Non-pigmented ciliary epithelial cell (primary cell): ENCODE measurements at places on chromosomes 7 and 10.

- no peak for DNase-seq
Observed at GRCh38 chr10:110865809-110866482, 5.8 kb upstream of the PDCD4 start.

DNA sequence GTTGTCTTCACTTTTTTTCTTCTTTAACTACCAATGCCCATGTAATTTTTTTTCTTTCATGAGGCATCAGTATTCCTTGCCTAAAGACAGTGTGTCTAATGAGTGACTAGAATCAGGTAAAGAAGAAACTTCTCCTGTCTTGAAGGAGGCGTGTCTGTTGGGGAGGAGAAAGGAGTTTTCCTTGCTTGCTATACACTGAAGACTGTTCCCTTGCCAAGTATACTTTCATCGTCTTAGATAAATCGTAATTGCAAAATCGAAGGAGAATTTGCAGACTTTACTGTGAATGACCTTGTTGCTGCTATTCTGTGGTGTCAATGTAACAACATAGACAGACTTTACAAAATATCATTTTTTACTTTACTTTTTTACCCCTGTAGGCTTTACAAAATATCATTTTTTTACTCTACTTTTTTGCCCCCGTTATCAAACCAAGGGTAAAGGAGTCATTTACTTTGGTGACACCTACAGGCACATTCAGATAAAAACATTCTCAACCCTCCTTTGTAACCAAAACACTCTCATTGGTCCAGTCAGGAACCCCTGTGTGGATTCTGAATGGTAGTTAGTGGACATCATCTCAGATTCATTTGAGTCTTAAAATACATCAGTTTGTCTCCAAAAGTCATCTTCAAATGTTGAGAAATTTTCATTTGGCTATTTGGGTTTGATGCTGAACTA lies 232.4 kb downstream of the AHR start:
- no peak for DNase-seq

GRCh38 chr7:128030654-128031611 lies at the start of gene LRRC4:
Gene LRRC4, minus strand, starts transcription at chr7:128031437. Its CDS starts 797 bp downstream, at chr7:128030640.
- no peak for DNase-seq

DNA sequence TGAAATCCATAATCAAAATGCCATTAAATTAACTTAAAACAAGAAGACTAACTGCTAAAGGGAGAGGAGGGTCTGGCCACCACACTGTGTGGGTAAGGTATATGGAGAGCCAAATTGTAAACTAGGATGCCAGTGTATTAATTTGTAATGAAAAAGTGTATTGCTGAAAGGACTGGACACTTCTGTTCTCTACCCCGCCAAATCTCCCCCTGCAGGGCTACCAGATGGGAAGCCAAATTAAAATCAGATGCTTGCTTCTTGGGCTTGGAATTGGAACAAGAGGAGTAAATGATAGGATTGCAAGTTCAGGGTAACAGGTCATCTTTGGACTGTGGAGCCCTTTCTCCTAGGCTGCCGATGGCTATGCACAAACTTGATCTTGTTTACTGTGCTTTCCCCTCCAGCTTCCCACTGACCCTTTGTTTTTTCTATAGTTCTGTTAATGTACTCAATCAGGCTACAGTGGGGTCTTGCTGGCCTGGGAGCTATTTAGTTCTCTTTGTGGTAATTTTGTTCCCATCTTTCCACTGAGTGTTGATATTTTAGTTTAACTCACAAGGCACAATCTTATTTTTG lies 932.1 kb upstream of the C7orf33 start:
- DNase-seq = no peak

GRCh38 chr10:72186258-72186981 lies 29.4 kb upstream of the ANAPC16 start:
- DNase-seq = no peak
